ENCODE measurements at places on chromosomes 5 and 9.

DNA sequence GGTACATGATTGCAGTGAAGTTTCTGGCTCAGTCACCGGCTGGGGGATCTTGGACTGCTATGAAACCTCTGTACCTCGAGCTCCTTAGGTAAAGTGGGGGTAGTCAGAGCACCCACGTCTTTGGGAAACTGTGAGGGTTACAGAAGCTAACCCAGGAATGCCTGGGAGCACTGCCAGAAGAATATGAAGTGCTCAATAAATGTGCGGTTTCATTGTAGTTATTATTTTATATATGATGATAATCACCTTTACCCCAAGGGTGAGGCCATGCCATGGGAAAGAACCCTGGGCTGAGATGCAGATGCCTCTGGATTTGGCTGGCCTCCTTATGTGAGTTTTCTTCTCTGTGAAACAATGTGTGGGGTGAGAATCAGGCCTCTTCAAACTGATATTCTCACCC, 3.7 kb downstream of the NPR3 start:
- peak; percentile 21 for DNase-seq

- no peak for DNase-seq
Observed at GRCh38 chr5:53017794-53018391, 28.7 kb downstream of the ITGA2 start.

- DNase-seq, result no peak
Observed at GRCh38 chr5:95931079-95931833, 30.4 kb downstream of the ELL2 start.

DNA sequence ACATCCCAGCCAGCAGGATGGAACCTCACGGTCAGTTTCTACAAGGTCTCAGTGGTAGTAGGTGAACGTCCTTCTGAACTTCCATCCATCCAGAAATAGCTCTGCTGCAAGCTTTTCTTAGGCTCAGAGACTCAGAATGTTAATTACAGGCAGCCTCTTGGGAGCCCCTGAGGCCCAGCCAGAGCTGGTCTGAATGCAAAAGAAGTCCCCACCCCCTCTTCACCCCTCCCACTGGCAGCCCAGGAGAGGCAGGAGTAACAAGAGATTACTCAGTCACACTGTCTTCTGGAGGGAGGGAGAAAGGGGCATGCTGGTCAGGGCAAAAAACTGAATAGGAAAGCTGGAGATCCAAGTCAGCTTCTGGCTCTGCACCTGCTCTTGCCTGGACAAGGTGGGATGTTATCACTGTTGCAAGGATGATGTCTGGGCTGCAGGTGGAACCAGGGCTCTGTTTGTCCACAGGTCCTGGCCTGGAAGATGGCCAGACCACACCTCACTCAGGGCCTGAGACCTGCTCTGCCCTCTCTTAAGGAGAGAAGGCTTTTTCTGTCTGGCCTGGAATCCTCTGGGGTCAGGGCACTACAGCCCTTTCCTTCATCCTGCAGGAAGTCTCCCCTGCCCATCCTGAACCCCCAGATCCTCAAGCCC, 9.1 kb downstream of the ENHO start:
- peak; percentile 18 for DNase-seq

GRCh38 chr9:116116393-116116792, 37.2 kb upstream of the PAPPA start:
- no peak for DNase-seq

DNA sequence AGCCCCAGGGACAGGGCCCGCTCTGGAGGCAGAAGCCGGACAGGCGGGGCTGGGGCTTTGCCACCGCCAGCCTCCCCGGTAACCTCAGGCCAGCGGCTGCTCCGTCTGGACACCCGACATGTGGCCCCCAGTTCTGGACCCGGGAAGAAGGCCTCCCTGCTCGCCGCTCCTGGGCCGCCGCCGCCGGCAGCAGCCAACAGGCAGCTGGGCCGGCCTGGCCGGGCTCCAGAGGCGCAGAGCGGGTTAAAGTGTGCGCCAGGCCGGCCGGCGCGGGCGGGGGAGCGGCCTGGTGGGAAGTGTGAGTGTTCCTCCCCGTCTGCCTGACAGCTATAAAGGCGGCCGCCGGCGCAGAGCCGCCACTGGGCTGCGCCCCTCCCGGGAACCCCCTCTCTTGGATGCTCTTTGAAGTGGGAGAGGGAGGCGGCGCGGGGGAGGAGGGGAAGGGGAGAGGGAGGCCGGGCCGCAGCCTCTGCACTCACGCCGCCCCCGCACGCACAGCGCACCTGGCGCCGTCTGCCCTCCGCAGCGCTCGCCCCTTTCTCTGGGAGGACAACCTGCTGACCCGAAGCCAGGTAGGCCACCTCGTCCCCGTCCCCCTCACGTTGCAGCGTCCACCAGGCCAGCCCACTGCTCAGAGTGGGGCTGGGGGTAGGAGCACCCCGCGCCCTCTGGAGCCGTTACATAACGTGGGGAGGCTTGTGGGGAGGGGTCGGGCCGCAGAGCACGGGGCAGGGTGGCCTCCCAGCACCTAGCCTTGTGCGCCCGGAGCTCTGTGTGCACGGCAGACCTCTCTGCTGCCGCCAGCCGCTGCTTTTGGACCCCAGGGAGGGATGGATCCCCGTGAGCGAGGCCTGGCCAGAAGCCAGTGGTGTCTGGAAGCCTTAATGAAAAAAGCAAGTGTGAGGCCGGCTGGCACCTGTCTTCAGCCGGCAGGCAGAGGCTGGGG, at the start of gene ADAMTSL2:
Gene ADAMTSL2 (plus strand): TSS at position 359 of the 946 bp plus-strand sequence. CDS start 2,009 bp downstream, outside the sequence.
- DNase-seq, result peak; percentile 62

DNA sequence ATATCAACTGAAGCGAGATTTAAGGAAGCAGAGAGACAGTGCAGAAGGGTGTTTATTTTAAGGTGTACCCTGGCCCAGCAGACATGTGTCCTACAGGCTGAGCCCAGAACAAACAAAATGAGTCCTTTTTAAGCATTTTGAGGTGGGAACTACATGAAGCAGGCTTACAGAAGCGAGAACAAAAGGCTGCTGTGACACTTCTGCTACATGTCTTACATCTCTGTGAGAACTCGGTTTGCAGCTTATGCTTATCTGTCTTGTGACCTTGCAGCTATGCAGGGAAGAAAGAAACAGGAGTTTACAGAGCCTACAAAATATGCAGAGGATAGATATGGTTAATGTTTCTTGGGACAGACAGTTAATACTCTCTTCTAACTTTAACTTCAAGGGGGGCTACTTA, 295.9 kb downstream of the CEMIP2 start:
- DNase-seq, result no peak

DNA sequence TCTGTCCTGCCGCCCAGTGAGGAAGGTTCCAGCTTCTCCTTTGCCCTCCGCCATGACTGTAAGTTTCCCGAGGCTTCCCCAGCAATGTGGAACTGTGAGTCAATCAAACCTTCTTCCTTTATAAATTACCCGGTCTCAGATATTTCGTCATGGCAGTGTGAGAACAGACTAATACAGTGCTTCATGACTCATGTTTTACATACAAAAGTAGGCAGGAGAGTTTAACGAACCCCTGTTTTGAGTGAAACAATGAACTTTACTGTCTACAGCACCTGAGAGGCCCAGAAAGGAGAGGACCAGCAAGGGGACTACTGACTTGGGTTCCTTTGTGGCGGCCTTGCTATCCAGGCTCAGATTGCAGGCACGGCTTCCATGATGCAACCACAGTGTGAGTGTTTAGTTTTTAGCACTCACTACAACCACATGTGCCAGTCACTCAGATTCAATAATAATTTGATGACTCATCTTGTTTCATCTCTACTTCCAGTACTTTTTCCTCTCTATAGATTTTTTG, 139.1 kb upstream of the CLINT1 start:
- DNase-seq, result peak; percentile 10

DNA sequence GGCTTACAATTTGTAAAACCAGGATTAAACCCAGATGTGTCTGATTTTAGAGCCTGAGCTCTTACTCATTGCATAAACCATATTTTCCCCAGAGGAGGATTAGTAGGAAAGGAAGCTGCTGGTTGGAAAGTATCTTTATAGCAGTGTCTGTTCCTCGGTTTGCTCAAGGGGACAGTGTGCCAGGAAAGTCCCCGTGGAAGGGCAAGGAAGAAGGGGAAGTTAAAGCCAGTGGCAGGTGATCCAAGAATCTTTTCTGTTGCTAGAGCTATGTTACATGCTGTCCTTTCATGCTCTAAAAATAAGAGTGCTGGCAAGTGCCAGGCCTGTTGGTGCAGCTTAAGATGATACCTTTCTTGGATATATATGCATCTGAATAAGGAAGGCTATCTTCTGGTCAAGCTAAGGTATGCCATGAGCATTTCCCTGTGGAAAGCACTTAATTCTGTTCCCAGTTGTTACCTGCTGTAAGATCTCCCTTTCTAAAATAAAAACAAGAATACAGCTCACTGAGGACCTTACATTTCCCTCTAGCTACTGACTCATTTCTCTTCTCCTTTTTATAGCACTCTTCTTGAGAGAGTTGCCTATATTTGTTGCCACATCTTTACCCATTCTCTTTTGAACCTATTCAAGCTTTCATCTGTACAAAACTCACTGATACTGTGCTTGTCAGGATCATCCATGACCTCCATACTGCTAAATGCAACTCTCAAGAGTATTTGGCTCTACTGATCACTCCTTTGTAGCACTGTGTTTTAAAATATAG, 8.0 kb downstream of the PDCD1LG2 start:
- peak; percentile 71 for DNase-seq

GRCh38 chr9:125852386-125852785, 105.2 kb downstream of the PBX3 start:
- no peak for DNase-seq

DNA sequence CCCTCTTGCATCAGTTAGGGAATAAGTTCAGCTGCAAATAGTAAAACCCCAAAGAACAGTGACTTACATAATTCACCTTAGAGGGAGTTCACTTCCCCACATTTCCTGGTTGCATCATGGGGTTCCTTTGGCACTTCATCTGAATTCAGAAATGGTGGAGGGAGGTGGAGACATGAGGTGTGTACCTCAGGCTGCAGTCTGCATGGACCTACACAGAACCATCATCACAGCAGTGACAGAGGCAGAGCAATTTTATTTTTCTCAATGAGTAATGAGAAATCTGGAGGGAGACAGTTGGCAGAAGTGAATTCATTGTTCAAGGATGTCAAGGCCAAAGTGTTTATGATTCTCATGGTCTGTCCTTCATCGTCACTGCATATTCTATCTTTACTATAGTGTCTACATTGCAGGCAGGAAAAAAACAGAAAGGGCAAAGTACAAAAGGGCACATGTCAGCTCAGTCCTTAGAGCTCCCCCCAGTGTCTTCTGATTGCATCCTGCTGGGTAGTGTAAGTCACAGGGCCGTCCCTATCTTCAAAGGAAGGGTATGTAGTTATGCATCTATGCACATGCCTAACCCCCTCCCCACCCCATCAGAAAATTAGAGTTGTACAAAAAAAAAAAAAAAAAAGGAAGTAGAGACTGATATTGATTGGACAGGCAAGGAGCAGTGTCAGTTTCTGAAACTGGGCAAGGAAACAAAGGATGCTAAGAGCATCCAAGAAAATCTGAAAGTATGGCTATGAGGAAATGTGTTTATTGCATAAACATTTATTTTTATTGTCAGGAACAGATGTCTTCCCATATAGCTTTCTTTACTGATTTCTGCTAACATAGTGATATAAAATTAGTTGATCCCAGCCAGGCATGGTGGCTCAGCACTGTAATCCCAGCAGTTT, 132.7 kb upstream of the APC start:
- DNase-seq, result no peak

GRCh38 chr5:68271124-68271523, 55.6 kb downstream of the PIK3R1 start:
- DNase-seq, result no peak

GRCh38 chr9:112074250-112075008, 100.7 kb downstream of the SUSD1 start:
- DNase-seq, result peak; percentile 97

DNA sequence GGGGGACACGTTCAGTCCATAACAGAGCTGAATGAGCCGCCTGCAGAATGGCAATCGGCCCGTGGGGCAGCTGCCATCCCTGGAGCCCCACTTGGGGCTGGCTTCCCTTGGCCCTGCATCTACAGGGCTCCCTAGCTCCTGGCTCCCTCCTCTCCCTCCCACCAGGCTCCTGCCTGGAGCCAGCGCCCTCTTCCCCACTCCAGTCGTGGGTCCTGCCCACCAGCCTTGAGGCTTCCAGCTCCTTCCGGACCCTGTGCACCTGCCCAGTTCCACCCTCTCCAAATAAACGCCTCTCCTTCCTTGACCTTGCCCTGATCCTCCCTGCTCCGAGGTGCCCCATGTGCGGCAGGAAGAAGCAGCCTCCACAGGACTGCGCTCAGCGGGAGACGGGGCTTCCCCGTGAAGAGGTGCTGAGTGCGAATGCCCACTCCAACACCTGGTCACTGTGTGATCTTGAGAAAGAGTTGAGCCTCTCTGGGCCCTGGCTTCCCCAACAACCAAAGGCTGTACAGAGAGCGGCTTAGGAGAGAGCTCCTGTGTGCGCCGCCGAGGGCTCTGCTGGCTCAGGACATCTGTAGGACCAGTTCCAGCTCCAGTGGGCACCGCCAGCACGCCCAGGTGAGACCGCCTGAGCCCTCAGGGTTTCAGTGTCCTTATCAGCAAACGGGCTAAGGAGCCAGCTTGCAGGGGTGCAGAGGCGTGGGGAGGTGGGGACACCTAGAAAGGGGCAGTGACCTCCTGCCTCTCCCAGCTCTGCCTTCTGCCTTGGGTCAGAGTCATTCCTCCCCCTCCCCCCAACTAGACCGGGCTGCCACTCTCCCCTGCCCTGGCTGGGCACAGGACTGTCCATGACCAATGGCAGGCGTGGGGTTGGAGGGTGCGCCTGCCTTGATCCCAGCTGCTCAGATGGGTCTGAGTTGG, 12.1 kb downstream of the C9orf50 start:
- DNase-seq, result no peak

GRCh38 chr5:95022967-95023695, 261.8 kb downstream of the MCTP1 start:
- no peak for DNase-seq

DNA sequence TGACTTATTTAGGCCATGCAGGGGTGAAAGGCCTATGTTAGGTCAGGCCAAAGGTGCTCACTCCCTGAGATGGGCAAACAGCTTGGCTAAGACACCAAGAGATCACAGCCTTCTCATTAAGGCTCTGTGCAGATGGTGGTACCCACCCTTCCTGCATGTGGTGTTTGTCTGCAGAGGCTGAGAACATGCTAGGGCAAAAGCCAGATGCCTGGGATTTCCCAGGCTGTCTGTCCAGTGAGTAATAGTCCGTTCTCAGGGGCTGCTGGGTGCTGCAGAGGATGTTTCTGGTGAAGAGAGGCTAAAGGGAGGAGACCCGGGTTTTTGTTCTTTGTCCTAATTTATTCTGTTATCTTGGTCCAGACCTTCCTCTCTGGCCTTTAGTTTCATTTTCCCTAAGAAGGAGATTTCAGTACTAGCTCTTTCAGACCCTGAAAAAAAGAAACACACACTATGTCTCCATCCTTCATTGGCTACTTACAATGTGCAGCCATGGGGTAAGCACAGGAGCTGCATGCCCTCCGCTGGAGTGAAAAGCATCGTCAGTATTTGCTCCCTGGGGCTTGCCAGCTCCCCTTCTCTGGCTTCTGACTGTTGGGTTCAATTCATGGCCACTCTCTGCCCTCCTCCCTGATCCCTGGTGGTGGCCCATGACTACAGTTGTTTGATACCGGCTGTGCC, 23.4 kb upstream of the GLRA1 start:
- DNase-seq, result peak; percentile 11

- DNase-seq, result no peak
Observed at GRCh38 chr5:176817841-176818377, 7.5 kb downstream of the UNC5A start.

- no peak for DNase-seq
Observed at GRCh38 chr9:108211411-108211955, 644.3 kb downstream of the ACTL7B start.

GRCh38 chr9:87233431-87233830, 264.2 kb upstream of the DAPK1 start:
- DNase-seq, result no peak
